D721Med (cell line): ENCODE measurements at places on chromosomes 2 and 18.

DNA sequence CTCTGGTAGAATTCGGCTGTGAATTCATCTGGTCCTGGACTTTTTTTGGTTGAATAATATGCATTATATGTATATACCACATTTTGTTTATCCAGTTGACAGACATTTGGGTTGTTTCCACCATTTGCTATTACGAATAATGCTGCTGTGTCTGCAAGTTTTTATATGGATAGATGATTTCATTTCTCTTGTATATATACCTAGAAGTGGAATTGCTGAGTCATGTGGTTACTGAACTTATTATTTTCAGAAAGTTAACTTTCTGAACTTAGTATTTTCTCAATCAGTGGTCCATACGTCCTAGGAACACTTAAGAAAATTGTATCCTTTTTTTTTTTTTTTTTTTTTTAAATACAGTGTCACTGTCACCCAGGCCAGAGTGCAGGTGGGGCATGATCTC lies 63.3 kb downstream of the RIF1 start:
- DNase-seq = no peak

- DNase-seq = no peak
Measured at GRCh38 chr2:239297142-239298004, 103.4 kb downstream of the HDAC4 start.

- DNase-seq = no peak
Measured at GRCh38 chr2:154402213-154402612, 296.3 kb upstream of the KCNJ3 start.

DNA sequence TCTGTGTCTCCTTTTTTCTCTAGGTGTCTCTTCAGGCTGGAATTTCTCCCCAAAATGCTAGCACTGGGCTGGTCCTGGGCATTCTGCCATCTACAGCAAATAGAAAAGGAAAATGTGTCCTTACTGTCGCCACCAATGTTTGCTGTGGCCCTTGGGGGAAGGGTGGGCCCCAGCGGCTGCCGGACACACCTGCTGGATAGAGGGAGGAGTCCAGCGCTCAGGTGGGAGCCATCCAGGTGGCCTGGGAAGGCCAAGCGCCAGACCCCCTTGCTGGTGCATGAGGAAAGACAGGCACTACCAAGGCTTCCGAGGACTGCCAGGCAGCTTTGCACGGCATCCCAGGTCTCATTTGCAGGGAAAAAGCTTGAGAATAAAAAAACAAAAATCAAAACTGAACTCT lies 147.7 kb upstream of the GATA6 start:
- no peak for DNase-seq

GRCh38 chr18:27921904-27922751 lies 254.8 kb downstream of the CDH2 start:
- DNase-seq = no peak
